ENCODE measurements at places on chromosomes 6 and 20.

DNA sequence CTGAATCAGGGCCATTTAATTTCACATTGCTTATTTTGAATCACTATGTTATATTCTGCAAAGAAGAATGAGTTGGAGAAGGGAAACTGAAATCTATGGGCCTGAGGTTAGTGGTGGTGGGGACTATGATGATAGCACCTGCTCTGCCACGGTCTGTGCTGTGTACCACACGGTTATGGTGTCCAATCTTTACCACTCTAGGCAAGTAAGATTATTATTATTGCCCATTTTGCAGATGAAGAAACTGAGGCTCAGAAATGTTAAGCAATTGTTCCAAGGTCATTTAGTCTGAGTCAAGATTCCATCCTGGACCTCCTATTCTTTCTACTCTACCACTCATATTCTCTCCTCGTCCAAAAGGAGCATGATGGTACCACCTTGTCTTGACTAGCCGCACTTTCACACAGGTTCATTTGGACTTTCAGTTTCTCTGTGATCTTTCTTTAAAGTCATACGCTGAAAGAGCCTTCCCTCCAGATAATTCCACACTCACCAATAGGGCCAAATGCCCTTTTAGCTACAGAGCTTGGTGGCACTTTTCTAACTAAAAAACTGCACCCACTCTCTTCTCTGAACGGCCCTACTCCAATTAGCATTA lies 56.2 kb downstream of the GFOD1 start:
- no peak for DNase-seq

- DNase-seq = no peak
Measured at GRCh38 chr20:23565503-23566045, 2.7 kb downstream of the CST9L start.

DNA sequence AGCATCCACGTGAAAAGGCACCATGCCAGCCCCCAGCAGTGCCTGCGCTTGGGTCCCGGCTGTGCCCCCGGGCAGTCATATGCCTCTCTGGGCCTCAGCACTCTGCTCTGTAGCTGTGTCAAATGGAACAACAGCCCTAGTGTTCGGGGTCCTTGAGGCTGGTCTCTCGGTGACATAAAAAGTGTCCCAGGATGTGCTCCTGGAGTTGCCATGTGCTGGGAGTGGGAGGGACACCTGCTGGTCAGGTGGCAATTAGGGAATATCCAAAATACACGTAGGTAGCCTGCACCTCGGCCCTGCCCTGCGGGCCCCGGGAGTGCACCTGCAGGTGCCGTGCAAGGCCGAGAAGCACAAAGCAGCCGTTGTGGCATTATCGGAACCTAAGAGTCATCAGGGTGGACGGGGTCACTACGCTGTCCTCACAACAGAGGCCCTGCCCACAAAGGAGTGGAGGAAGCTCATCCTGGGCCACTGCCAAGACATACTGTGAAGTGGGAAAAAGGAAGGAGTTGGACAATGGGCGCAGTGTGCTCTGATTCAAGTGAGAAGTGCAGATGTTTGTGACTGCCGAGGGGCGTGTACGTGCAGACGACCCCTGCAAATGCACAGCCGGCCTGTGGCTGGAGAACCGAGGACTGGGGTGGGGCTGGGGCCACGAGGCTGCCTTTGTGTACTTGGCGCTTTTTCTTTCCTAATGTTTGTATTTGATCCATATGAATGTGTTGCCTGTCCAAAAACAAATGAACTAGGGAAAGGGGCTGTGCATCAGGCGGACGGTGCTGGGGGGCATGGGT lies 24.6 kb downstream of the SLCO4A1 start:
- DNase-seq = no peak

- DNase-seq = no peak
Measured at GRCh38 chr6:40348591-40348990, 238.6 kb downstream of the LRFN2 start.

DNA sequence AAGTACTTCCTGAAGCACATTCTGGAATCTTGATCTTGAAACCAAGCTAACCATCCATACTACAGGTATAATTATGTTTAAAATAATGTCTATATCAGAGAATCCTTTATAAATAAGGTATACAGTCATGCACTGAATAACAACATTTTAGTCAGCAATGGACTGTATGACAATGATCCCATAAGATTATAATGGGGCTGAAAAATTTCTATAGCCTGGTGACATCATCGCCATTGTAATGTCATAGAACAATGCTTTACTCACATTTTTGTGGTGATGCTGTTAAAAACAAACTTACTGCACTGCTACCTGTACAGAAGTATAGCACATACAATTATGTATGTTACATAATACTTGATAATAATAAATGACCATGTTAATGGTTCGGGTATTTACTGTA lies 31.8 kb downstream of the RNF146 start:
- no peak for DNase-seq

DNA sequence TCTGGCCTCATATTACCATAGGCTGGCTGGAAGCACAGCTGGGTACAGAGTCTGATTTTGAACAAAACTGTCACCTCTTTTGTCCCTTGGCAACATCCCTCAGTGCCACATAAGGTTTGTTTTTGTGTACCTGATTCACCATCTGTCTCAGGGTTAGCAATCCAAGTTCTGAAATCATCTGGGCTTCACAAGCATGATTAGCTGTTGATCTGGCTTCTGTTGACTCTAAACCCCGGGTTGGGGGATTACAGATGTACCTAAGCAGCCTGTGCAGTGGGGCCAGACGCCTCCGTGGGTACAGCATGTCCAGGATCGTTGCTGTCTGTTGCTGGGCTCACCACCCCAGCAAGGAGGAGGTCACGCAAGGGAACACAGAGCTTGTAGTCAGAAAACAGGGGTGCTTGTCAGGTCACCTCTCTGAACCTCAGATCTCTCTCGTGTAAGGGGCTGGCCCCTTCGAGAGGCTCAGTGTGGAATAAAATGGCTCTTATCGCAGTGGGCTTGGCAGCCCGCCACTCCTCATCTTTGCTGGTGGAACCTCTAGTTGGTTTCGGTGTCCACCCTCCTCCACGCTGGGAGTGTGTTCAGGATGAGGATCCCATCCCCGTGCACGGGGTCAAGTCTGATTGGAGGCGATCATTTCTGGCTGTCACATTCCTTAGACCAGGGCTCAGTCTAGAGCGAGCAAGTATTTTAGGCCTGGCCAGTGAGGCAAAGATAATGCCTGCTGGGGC lies 39.2 kb upstream of the ZNF831 start:
- no peak for DNase-seq

DNA sequence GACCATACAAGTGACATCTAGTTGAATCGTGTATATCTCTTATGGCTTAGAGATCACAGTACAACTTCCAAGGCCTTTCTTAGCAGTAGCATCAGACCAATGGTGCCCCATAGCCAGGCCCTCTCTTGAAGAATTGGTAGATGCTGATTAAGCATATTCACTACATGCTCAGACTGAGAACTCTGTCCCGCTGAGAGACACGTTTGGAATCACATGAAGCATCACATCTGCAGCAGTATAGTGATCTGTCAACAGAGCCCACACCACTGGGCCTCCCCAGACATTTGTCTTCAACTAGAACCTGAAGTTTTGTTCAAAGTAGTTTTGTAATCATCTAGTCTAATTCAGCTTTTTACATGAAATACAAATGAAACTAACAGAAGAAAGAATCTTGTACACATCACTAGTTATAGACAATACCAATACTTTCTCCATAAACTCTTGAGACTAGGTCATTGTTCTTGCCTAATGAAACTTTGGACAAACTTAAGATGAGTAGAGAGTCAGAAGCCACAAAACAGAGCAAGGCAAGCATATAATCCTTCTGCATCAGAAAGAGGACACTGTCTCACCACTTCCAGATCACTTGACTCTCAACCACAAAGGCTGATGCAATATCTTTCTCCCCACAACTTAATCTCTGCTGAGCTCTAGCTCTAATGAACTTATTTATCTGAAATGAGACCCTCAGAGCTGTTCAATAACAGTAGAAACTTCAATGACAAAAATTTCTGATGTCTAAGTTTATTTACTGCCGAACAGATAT lies 182.7 kb downstream of the TBX18 start:
- DNase-seq = no peak

- DNase-seq = no peak
Measured at GRCh38 chr20:38551056-38551626, 29.9 kb upstream of the ADIG start.

GRCh38 chr20:15682690-15683089 lies 890.6 kb downstream of the KIF16B start:
- DNase-seq = no peak

DNA sequence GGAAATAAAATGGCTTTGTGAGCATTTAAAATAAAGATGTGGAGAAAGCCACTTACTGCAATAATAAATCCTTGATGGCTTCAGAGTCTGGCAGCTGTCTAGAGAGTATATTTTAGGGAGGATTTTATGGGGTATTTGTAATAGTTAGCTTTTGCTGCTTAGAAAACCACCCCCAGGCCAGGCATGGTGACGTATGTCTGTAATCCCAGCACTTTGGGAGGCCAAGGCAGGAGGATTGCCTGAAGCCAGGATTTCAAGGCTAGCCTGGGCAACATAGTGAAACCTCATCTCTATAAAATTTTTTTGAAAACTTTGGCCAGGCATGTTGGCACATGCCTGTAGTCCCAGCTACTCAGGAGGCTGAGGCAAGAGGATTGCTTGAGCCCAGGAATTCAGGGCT lies 63.8 kb downstream of the ISM1 start:
- no peak for DNase-seq

- DNase-seq = no peak
Measured at GRCh38 chr6:125834348-125834747, 43.6 kb downstream of the NCOA7 start.

DNA sequence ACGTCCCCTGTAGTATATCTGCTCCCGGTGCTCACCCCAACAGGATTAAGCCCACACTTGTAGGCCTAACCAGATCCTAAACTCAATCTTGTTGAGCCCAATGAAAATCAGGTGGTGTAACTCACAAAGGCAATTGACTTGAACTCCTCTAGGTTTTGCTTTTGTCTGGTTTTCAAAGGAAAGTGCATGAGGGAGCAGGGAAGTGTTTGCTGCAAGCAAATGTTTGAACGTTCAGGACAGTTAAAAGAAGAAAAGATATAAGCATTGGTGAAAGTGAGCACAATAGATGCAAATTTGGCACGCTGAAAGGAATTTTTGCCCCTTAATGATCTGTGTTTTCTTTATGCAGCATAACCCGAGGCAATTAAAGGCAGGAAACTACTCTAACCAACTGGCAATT lies 212.6 kb downstream of the PLCB1 start:
- DNase-seq = no peak

DNA sequence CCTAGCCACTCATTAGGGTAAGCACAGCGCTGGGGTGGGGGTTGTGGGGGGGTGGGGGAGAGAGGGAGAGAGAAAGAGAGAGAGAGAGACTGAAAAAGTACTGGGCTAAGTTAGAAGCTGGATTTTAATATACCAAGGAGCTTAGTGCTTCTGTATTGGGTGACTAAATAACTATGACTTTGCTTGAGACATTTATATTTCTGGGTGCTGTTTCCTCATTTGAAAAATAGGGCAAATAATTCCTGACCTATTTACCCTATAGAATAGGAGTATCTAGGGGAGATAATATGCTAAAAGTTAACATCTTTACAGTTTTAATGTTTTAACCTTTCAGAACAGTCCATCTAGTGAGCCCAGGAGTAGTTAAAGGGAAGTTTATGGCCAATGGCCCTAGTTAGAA lies 7.7 kb downstream of the NKAIN2 start:
- DNase-seq = no peak

GRCh38 chr6:137357263-137357947 lies 136.8 kb downstream of the OLIG3 start:
- DNase-seq = no peak

DNA sequence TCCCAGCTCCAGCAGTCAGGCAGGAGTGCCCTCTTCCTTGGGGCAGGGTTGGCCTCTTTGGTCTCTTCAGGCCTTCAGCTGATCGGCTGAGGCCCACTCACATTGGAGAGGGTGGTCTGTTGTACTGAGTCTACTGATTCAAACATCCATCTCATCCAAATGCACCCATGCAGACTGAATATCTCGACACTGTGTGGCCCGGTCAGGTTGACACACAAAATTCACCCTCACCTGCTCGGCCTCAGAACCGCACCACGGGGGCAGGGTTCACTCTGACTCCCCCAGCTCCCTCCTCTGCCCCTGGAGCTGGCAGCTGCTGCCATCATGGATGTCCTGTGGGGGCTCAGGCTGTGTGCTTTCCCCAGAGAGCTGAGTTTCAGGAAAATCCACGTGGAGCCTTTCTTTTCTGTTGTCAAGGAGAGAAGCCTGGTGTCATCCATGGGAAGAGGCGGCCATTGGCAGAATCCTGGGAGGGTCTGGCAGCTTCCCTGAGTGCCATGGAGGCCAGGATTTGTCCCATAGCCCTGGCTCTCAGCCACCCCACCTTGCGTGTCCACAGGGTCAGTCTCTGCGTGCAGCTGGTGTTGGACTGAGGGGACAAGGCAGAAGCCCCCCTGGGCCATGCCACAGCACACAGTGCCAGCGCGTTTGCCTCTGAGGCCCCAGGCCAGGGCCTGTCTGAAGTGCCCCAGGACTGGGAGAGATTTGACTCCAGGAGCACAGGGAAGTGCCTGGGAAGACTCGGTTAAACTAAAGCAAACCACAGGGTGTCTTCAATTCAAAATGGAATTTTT lies 114.1 kb downstream of the ERMARD start:
- DNase-seq = no peak

DNA sequence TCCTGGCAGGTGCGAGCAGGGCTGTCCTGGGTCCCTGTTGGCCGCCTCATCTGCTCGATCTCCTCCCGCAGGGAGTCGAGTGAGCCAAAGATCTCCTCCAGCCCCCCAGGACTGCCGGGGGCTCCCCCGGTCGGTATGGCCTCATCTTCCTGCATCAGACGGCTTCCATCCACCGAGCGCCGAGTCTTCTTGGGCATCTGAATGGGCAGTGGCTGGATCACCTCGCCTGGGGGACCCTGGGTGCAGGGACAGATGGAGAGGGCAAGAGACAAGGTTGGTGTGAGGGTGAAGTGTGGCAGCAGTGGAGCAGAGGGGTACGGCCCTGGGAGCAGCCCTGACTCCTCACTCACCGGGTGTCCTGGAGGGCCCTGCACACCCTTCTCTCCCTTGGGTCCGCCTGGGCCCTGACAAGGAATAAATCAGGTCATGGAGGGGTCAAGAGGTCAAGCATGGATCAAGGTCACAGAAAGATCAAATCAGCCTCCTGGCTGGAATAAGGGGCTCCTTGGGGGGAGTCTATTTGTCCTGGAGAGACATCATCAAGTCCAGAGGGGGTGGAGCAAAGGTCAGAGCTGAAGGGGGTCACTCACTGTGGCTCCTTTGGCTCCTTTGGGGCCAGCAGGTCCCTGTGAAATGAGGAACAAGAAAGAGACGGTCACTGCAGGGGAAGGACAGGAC lies 26.5 kb downstream of the COL11A2 start:
- no peak for DNase-seq

- DNase-seq = no peak
Measured at GRCh38 chr6:44237021-44237812, 9.7 kb upstream of the HSP90AB1 start.

Measured in activated CD4-positive, CD25-positive, alpha-beta regulatory T cell treated with anti-CD3 and anti-CD28 coated beads, Interleukin-2, amount 50 U/mL, for 16 hours (primary cell).